ENCODE measurements at places on chromosomes 4 and X.

DNA sequence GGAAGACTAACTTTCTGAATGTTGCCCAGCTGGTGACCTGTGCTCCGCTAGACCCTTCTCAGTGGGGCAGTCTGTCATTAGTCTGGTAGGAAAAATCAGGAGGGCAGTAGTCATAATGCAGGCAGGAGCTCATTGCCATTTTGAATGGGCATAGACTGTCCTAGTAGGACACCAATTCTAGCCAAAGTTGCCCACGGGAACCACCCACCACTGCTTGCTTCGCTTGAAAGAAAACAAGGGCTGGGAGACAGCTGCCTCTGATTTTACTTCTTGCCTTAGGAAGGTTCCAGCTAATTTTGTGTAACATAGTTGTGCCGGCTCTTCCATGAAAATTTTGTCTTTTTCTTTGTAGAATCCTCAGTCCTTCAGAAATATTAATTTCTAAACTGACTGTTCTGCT lies 23.3 kb downstream of the HOPX start:
- DNase-seq = no peak

DNA sequence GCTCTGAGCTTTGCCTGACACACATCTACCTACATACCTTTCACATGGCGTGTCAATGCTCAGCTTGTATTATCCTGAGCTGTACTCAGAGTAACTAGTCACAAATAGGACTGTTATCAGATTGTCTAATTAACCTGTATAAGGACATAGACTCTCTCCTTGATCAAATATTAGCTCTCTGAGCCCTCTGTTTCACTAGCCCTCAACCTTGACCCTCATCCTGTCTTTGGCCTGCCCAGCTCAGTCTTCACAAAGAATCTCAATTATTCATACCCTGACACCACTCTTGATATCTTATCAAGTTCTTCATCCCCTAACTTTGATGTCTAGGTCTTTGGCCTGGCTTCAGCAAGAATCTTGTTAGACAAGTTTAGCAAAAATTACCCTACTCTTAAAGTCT lies 320.7 kb upstream of the PCDH7 start:
- DNase-seq = no peak

DNA sequence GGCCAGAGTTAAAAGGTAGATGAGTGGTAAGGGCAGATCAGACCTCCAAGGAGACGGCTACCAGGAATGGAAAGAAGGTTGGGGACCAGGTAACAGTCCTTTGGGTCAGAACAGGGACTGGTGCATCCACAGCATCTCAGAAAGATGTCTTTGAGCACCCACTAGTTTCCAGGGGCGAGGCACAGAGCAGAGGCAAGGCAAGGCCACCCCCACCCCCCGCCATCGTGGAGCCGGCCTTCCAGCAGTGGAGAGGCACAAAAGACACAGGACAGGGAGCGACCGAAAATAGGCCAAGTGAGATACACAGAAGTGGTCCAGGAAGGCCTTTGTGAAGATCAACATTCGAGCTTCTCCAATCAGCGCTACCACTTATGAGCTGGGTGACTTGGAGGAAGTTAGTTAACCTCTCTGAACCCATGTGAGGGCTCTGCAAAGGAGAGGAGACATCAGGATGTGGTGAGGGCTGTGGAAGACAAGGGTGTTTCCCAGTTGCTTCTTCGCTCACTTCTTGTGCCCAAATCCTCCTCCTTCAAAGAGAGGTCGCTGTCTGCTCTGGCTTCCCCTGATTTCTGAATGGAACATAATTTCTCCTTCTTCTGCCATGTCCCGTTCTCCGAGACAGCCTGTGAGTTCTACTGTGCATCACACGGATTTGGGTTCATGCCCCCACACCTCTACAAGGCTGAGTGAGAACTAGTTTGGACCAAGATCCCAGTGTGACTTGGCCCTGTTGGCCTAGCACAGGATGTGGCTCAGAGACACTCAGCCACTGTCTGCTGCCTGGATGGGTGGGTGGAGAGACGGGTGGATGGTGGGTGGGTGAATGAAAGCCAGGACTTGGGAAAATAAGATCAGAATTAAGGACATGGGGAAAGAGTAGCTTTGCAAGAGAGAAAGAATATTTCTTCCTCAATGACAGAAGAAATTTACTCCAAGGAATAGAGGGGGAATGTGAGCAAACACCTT lies 16.7 kb upstream of the MSX1 start:
- no peak for DNase-seq

- no peak for DNase-seq
Measured at GRCh38 chrX:119382606-119383005, 16.5 kb upstream of the SLC25A43 start.

GRCh38 chrX:148664995-148665394 lies 164.6 kb downstream of the AFF2 start:
- no peak for DNase-seq

GRCh38 chr4:111360906-111361305 lies 738.0 kb upstream of the PITX2 start:
- DNase-seq = no peak

GRCh38 chrX:45001048-45001447 lies 128.1 kb downstream of the KDM6A start:
- no peak for DNase-seq

- no peak for DNase-seq
Measured at GRCh38 chr4:168218645-168219044, 99.9 kb downstream of the DDX60 start.

GRCh38 chr4:71293705-71294104 lies 45.1 kb upstream of the SLC4A4 start:
- DNase-seq = no peak

DNA sequence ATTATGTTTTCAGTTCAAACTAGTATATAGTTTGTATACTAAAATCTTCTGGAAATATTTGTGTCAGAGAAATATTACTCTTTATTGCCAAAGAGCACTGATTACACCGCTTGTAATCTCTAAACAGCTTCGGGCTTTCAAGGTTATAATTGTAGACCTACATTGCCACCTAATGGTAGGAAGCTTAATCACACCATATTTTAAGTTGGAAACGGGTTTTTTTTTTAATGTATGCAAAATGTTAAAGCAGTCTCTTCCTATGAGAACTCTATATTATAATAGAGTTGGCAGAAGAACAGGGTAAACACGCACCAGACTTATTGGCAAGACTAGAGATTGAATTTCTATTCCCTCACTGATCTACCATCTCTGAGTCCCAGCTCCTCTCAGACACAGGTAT lies 19.5 kb upstream of the NFXL1 start:
- no peak for DNase-seq

DNA sequence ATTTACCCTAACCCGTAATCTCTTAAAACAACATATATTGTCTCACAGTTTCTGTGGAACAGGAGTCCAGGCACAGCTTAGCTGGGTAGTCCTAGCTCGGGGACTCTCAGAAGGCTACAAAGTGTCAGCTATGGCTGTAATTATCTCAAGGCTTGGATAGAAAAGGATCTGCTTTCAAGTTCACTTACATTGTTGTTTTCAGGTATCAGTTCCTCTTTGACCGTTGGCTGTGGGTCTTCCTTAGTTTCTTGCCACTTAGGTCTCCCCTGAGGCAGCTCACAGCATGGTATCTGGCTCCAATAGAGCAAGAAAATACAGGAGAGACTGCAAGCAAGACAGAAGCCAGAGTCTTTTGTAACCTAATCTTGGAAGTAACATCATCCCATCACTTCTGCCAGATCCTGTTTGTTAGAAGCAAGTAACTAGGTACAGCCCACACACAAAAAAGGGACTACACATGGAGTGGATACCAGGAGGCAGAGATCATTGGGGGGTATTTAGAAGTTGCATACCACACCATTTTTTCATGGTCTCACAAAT lies 137.0 kb downstream of the MAGEB5 start:
- no peak for DNase-seq

- no peak for DNase-seq
Measured at GRCh38 chr4:38014421-38014852, 54.2 kb downstream of the PTTG2 start.

DNA sequence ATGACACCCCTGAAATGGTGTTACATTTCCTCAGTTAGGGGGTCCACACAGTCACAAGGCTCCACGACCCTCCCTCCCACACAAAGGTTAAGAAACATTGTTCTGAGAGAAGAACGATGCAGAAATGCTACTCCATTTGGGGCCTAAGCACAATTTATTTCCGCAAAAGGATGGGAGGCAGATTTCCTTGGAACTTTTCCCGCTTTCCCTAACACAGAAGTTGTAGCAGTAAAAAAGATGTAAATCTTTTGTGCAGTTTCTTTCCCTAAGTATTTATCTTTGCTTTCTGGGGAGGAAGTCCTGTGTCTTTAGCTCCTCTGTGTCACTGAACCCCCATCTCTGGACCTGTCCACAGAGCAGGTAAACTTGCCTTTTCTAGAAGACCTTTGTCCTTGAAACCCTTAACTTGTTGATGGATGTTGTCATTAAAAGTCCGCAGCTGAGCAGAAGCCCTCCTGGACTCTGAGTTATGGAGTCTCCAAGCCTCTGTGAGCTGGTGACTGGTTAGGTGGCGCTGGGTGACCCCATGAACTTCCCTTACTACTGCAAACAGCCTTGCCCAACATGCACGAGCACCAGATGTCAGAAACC lies 67.2 kb upstream of the SHISA3 start:
- DNase-seq = no peak

GRCh38 chrX:143571521-143571920 lies 54.2 kb upstream of the SPANXN3 start:
- DNase-seq = no peak

GRCh38 chr4:163495900-163496299 lies 1.4 kb downstream of the TMA16 start:
- DNase-seq = no peak

GRCh38 chr4:32841217-32841616 lies 2121.0 kb downstream of the PCDH7 start:
- DNase-seq = no peak

DNA sequence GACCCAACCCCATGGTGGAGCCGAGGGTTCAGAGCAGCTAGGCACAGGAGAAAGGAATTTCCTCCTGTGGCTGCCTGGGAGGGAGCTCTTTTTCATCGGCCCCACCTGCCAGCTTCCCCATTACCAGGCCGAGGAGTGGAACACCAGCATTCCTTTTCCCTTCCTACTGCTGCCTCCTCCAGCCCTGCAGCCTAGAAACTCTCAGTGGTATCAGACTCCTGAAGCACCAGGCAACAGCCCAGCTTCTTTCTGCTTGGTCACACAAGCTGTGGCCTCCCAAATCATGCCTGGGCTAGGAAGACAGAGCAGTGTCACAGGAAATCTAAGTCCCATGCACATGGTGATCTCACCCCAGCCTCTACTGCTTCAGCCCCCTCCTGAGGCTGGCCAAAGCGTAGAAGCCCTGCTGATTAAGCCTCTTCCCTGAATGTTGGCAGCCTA lies 30.1 kb downstream of the RTL5 start:
- DNase-seq = no peak

GRCh38 chr4:37489697-37490096 lies 196.5 kb downstream of the RELL1 start:
- DNase-seq = no peak

DNA sequence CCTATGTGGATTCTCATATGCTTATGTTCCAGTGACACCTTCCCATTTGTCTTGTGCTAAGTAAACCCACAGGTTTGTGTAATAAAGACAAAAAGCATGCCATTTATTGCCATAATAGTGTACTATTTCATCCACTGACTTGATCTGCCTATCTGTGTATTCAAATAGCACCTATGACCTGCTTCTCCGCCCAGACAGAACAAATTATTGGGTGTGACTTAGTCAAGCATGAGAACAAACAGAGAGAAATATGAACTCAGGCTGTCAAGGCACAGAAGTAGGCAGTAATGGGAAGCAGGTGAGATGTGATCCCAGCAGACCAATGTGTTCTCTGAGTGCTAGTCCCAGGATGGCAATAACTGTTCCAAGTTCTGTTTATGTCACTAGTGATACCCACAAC lies 25.4 kb downstream of the ELOVL6 start:
- no peak for DNase-seq

GRCh38 chrX:116490104-116490503 lies 27.3 kb upstream of the CT83 start:
- DNase-seq = no peak

GRCh38 chr4:39950861-39951481 lies 26.7 kb downstream of the PDS5A start:
- no peak for DNase-seq

GRCh38 chrX:11528623-11529022 lies 137.1 kb downstream of the ARHGAP6 start:
- no peak for DNase-seq

GRCh38 chrX:127259742-127260141 lies 440.2 kb downstream of the PRR32 start:
- DNase-seq = no peak

- DNase-seq = no peak
Measured at GRCh38 chr4:150082241-150082640, 4.0 kb downstream of the DCLK2 start.

All from nucleus accumbens (tissue), 56 donors.